ENCODE measurements at places on chromosomes 7 and 10.

DNA sequence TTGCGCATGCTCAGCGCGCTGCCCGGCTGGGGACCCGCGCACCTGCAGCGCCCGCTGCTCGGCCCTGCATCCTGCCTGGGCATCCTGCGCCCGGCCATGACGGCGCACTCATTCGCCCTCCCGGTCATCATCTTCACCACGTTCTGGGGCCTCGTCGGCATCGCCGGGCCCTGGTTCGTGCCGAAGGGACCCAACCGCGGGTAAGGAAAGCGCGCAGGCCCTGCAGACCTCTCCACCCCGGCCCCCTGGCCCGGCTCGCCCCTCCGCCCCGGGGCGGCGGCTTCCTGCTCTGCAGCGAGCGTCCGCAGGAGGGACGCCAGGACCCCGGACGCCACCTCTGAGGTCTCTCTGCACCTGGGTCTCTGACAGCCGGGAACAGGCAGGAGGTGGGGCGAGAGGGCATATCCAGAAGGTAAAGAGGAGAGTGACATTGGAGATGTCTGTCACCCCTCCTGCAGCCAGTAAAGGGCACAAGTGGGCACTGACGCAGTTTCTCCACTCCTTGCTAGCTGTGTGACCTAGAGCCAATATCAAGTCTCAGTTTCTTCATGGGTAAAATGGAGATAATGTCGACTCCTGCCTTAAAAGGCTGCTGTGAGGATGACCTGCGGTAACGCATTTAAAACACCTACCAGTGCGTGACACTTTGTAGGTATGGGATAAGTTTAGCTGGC lies 338 bp downstream of the ATP6V0E2 start:
- no peak for DNase-seq

GRCh38 chr10:124730790-124731189 lies 13.4 kb downstream of the FAM53B start:
- DNase-seq, result no peak

DNA sequence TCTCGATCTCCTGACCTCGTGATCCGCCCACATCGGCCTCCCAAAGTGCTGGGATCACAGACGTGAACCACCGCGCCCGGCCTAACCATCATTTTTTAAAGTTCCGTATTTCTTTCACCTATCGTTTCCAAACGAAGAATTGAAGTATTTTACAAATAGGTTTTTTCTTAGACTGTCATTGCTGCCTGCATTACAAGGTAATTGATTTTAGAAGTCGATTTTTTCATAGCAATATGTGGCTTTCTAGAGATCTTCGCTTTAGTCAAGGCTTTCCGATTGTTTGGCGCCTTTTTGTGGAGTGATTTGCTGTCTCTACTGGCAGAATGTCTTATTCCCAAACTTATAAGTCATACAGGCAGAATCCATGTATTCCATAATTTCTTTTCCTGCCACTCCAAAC lies 109.2 kb downstream of the TRIL start:
- no peak for DNase-seq

DNA sequence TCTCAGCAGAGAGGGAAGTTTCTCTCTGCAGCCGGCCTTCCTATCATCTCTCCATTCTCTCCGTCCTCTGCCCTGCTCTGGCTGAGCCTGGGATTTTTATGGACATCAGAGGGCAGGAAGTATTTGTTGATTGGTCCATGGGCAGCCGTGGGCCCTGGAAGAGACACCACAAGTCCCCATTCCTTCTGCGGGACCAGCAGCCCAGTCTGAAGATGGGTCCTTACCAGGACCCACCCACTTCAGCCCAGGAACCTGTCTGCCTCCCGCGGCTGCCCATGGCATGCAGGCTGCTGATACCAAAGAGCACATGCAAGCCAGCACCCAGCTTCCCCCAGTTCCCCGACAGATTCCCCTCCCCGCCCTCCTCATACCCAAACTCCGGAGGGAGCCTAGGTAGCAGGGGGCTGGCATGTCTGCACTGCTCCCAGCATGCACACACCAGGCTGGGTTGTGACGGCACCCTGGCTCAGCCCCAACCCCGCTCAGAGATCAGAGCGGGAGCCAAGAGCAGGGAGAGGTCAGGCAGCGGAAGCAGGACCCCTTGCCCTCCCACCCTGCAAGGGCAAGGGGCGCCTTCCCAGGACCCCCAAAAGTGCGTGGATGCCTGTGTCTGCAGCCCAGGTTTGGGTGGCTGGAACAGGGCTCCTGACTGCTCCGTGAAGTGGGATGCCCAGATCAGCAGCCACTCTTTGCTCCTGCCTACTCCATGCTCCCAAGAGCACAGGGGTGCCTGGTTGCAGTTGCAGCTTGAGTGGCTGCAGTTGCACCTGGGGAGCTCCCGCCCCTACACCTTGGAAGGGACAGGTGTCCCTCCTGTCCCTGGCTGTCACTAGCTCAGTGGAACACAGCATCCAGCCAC lies 538.6 kb upstream of the POT1 start:
- no peak for DNase-seq

- DNase-seq, result no peak
These were observed 76.2 kb upstream of the ICA1 start for GRCh38 chr7:8338206-8338605.

DNA sequence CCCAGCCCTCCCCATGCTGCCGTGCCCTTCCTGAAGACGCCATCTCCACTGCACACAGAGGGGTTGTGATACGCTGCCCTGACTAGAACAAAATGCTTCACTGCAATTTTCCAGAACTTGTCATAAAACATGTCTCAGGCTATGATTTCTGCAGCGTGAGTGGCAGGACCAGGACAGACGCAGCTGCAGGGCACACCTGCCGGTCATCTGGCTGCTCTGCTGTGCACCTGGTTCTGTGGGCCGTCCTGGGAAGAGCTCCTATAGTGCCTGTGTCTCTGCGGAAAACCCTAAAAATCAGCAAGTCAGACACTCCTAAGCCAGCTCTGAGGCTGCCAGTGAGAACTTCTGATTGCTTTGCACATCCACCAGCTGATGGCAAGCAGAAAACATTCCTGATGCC lies 39.7 kb upstream of the DIP2C start:
- no peak for DNase-seq

GRCh38 chr7:118104812-118105441 lies 79.0 kb upstream of the LSM8 start:
- no peak for DNase-seq

All from CD8-positive, alpha-beta memory T cell (primary cell).